T-cell (primary cell): ENCODE measurements at places on chromosomes 4 and X.
A peak's percentile ranks its signal among the peaks of the same experiment; 100 is the strongest.

DNA sequence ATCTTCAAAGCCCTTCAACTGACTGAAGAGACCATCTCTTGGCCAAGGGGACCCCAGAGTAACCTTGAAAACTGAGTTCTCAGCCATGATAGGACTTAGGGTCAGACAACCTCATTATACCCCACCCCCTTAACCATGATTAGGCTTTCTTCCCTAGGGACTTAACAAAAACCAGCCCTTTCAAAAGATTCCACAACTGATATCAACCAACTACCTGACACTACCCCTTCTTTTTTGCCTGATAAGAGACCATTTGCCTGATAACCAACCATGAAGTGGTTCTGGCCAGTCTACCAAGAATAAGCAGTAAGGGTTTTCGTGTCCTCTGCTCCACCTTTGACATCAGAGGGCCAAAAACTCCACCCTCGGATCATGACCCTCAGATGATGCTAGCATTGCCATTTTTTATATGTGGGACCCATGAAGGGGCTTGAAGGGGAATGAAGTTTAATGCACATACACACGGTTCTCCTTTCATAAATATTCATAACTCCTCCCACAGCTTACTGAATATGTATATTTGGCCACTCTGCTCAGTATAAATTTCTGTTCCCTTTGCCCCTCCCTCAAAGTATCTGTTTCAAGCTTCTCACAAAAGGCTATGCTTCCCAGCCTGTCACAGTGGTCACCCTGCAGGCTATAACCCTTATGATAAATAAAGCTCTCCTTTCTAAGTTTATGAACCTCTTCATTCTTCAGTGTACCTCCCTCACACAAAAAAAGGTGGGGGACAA is 12.3 kb downstream of the TBCK start:
- no peak for DNase-seq

DNA sequence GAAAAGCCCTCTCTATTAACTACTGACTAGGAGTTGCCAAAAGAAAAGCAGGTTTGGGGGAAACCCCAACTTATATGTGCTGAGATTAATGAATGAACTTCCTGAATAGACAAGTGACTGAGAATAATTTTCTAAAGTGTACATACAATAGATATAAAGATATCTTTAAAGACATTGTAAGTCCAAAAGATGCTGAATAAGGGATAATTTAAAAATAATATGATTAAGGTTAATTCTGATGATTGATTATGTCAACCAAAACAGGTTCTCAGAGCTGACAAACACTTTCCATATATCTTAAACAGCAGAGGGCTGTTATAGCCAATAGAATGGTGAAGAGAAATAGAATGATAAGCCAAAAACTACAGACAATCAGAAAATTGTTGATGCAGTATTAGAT is 28.6 kb downstream of the AGA start:
- DNase-seq, result no peak

- no peak for DNase-seq
These were observed 37.7 kb upstream of the FGF2 start for GRCh38 chr4:122788935-122789334.

GRCh38 chrX:149830192-149830873 is 48.6 kb downstream of the MAGEA9 start:
- peak; percentile 45 for DNase-seq

DNA sequence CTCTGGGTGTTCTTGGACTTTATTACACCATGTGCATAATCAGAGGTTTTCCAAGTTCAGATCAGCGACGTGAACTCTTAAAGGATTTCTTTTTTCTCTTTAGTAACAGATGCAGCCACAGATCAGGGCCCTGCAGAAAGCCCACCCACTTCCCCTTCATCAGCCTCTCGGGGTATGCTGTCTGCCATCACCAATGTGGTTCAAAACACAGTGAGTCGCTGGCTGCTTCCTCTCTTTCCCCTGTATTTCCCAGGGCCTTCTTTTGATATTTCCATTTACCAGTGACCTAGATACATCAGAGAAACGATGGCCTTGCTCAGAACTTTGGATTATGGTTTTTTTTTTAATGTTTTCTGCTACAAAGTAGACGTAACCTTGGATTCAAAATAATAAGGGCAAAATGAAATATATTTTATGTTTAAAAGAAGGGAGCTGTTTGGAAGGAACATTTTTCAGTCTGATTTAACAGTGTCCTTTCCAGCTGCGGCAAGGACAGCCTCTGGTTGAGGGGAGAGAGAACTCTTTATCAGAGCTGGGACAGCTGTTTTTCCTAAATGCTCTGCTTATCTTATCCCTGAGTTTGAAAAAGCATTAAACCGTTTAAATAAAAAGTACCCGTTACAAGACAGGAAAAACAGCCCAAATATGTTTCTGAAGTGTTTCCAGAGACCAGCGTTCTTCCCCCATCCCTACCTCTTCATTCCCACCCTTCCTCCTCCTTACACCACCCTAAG is 38.2 kb downstream of the FAM114A1 start:
- DNase-seq, result no peak

DNA sequence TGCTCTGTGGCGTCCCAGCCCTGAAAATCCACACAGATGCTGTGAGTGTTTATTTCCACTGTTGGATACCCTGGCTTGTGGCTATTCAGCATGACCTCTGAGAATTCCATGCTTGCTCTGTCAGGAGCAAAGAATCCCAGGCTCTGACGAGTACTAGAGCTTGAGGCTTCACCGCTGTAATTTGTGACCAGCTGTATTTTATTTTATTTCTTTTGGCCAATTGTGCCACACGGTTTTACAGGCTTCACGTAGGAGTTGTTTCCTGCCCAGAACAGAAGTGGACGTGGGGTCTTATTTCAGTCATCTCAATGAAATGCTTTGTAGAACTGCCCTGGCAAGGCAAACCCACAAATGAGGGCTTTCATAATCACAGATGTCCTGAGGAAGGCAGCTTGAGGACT is 69.4 kb upstream of the CLDN34 start:
- no peak for DNase-seq

DNA sequence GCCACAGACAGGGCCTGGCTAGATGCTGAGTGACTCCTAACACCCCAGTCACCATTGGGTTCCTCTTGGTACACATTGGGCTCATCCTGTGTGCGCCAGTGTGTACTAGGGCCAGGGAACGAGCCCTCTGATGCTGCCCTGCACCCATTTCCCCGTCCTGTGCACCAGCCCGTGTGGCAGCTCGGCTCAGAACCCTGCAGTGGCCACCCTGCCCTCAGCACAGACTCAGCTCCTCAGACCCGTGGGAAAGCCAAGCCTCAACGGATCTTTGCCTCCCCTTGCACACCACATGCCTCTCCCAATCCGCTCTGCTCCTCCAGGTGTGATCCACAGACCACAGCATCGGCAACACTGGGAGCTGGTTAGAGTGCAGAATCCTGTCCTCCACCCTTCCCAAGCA is 38.6 kb downstream of the EVC start:
- no peak for DNase-seq

GRCh38 chr4:67935888-67936287 is 27.4 kb downstream of the TMPRSS11A start:
- DNase-seq, result no peak

DNA sequence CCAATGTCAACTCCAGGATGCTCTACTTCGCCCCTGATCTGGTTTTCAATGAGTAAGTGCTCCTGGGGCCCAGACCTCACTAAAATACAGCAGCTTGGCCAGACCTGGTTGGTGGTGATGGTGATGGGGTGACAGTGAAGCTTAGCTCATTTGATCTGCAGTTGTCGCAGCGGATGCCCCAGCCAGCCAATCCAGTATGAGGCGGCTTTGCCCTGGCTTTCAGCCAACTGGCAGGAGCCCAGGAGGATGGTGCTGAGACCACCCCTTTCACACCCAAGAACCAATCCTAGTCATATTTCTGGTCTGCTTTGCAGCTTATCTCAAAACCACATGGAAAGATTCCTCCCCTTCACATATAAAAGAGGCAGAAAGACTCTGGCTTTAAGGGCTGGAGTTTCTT is 173.8 kb downstream of the AR start:
- DNase-seq, result no peak

GRCh38 chr4:113444386-113444785 is 317.2 kb downstream of the CAMK2D start:
- no peak for DNase-seq

GRCh38 chr4:98098764-98099163 is 44.5 kb downstream of the STPG2 start:
- DNase-seq, result no peak

GRCh38 chr4:185524888-185525863 is 10.1 kb downstream of the PDLIM3 start:
- no peak for DNase-seq

DNA sequence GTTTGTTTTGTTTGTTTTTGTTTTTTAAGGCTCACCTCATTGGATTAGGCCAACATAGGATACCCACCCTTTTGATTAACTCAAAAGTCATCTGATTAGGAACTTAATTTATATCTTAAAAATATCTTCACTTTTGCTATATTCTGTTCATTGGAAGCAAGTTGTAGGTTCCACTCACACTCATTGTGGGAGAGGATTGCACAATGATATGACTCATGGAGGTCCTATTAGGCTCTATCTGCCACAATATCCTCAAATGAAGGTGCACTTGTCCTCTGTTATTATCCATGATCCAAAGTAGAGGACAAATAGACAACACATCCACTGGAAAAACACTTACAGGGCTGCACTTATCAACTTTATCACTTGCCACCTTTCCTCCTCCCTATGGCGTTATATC is 60.5 kb upstream of the ADAMTS3 start:
- no peak for DNase-seq

GRCh38 chrX:15014281-15014680 is 141.1 kb downstream of the MOSPD2 start:
- DNase-seq, result no peak

DNA sequence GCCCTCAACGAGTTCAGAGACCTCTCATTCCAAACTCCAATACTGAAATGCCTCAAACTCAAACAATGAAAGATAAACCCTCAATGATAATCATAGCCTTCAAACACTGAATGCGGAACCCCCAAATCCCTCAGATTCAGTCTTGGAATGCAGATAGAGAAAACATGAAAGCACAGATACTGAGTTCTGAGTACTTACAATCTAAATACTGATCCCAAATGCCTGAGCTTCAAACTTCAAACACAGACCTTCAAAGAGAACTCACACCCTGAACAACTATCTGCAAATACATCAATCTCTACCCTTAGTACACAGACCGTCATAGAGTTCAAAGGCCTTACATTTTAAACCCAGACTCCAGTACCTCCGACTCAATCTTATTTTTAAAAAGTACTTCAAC is 16.9 kb upstream of the PAGE4 start:
- no peak for DNase-seq

- DNase-seq, result no peak
These were observed 40.4 kb downstream of the MAP7D3 start for GRCh38 chrX:136210806-136211205.

DNA sequence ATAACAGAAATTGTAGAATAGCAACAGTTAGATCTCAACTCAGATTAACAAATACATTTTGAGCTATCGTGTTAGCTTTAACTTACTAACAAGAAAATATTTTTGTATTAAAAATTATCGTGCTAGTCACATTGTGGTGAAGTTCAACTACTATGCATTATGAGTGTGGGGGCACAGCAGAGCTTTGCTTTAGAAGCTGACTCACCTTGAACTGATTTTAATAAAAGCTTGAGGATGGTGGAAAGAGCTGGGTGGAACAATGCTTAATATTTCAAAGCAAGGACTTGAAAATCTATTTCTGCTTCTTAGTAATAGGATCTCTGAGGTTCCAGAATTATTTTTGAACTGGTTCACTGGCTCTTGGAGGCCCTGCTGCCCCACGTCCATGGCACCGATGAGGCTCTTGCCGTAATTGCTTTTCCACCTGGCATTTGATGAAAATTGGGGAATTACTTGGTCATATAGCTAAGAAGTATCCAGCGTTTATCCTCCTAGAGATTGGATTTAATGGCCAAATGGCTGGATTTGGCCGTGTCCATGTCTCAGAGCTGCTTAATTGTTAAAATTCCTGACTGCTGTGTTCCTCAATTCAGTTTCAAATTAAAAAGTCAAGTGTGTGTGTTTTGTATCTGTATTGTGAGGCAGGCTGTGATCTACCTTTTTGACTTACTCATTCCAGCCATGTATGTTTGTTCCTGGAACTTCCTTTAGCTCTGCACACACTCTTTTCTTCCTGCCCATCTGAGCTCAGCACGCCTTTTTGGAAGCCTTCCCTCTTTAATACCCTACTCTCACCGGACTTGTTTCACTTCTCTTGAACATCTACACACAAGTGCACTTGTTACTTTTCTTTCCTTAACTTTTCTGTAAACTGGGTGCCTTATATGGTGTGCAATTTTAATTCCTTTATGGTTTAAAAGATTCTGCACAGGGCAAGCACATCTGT is 66.6 kb upstream of the LIMCH1 start:
- no peak for DNase-seq

DNA sequence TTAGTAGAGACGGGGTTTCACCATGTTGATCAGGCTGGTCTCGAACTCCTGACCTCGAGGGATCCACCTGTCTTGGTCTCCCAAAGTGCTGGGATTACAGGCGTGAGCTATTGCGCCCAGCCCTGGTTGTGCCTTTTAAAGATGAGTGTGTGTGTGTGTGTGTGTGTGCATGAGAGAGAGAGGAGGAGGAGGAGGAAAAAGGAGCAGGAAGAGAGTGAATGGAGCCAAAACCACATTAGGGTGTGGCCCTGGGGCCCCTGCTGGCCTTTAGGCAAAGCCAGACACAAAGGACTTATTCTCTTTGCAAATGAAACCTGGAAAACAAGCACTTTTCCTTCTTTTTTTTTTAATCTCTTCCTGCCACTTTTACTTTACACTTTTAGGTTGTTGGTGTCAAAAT is 48.2 kb upstream of the KLF3 start:
- no peak for DNase-seq

DNA sequence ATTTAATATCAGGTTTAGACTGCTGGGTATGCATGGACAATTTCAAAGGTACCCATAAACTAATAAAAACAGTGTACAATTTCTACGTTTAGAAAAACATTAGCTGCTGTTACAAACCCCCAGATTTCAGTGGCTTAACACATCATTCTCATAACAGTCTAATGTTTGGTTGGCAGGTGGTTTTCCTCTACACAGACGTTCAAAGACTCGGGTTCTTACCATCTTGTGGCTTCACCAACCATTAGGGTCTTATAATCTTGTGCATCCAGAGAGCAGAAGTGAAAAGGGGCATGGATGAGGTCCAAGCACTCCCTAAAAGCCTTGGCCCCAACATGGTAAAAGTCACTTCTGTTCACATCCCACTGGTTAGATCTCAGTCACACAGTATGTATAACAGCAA is 71.6 kb downstream of the SH3RF1 start:
- no peak for DNase-seq

GRCh38 chr4:2535376-2536192 is 863 bp upstream of the FAM193A start:
- peak; percentile 26 for DNase-seq

DNA sequence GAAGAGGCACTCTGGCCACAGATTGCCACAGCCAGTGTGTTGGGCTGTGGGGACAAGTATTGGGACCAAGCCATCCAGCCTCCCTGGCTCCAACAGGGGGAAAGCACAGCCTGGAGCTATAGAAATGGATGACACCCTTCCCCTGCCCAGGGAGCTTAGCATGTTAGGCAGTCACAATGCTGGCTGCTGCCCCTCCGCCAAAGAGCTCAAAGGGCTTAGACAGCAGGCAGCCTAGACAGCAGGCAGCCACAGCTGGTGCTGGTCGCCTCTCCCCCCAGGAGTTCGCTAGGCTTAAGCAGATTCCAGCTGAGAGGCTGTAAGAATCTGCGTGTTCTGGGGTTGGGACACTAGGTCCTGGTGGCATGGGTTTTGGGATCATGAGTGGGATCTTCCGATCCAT is 94.5 kb upstream of the MXRA5 start:
- no peak for DNase-seq

- DNase-seq, result no peak
These were observed 64.3 kb downstream of the PDLIM5 start for GRCh38 chr4:94516067-94516466.
